ENCODE measurements at places on chromosomes 11 and 22.

DNA sequence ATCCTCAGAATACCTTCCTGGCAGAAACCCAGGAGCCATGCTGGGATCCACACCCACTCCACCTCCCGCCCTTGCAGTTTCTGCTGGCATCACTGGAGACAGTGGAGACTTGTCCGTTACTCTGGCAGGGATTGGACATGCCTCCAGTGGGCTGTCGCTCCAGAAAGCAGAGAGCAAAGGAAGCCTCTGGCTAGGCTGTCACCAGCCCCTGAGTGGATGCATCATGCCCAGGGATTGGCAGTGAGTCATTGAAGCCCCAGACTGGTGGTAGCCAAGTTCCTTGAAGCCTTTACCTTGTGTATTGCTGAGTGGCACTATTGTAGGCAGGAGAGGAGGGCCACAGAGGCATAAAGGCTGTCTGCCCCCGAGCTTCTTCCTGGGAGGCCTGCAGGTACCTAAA, 34.8 kb upstream of the E2F8 start:
- no peak for DNase-seq

DNA sequence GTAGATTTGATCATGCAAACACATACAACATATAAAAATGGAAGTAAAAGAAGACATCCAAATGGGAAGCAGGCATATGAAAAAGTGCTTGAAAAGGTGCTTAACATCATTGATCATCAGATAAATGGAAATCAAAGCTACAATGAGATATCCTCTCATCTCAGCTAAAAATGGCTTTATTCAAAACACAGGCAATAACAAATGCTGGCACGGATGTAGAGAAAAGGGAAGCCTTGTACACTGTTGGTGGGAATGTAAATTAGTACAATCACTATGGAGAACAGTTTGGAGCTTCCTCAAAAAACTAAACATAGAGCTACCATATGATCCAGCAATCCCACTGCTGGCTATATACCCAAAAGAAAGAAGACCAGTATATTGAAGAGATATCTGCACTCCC, 549 bp upstream of the TCN1 start:
- DNase-seq = no peak

DNA sequence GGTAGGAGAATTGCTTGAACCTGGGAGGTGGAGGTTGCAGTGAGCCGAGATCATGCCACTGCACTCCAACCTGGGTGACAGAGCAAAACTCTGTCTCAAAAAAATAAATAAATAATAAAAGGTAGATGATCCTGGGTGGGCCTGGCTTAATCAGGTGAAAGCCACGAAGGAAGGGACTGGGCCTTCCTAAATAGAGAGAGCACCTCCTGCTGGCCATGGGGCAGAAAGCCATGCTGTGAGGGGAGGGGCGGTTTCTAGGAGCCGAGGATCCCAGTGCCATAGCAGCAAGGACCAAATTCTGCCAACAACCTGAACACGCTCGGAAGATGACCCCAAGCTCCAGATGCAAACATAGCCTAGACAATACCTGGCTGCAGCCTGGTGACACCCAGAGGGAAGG, 24.5 kb upstream of the DGKZ start:
- no peak for DNase-seq

DNA sequence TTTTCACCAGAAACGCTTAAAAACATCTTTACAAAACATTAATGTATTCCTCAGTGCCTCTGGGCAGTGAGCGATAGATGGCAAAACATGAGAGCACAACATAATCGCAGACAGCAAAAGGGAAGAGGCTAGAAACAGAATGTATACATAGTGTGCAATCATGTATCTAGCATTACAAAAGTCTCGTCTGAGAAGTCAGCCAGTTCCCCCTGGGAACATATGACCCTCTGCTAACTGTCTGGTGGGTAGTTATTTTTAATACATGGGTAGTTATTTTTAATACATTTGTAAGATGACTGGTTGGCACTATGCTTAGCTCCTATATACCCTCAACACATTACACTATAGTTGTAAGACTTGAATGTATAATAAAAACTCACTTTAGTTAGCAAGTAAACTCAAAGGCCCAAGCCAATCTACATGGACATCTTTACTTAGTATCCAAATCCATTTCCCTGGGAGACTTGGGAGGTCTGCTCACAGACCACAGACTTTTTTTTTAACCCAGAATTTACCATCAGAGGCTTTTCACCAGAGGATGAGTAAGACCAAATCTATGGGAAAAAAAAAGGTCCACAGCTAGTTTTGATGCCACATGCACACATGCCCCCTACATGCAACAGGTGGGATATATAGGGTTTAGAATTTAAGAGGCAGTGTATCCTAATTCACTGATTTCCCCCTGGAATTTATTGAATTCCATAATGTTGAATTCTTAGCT, 71.7 kb downstream of the AMBRA1 start:
- DNase-seq = no peak

DNA sequence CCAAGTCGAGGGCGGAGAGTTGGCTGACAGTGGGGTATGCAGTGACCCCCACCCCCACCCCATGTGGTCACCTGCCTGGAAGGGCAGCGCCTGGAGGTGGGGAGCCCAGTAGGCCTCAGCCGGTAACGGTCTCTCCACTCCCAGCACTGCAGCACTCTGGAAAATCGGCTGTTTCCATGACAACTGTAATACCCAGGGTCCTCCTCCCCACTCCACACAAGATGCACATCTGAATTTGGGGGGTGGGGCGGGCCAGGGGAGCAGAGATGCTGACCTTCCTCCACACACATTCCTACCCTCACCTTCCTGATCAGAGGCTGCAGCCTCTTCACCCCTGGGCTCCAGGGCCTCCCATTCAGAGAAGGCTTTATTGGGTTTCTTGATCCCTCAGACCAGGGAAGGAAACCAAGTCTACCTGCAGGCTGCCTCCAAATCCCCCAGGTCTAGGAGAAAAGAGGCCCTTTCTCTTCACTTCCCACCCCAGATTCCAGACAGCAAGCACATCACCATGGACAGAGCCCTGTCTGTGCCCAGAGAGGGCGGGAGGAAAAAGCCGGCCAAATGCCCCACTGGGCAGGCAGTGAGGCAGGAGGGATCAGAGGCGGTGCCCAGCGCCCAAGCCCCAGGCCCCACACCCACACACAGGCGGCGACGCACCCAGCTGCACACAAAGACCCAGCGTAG, 46.5 kb downstream of the SLC22A12 start:
- DNase-seq = no peak

DNA sequence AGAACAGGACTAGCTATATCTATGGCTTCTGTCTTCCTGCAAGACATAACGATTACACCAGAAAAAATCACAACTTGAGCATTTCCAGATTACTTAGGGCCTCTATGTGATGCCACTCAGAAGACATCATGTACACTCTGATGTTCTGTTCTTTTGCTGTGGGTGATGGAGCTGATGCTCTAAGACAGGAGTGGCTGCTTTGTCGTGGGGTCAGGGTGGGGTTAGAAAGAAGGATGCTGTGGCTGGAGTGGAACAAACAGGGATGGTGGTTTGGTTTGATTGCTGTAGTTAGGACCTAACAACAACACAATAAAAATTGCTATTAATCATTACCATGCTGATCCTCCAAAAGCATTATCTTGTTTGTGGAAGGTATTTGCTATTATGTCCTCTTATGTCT, 120.3 kb upstream of the ARHGAP20 start:
- DNase-seq = no peak

GRCh38 chr11:79939111-79939510, 498.3 kb upstream of the TENM4 start:
- no peak for DNase-seq

- no peak for DNase-seq
Observed at GRCh38 chr22:19138217-19139000, 6.0 kb downstream of the ESS2 start.

- no peak for DNase-seq
Observed at GRCh38 chr11:748007-748359, 719 bp downstream of the TALDO1 start.

DNA sequence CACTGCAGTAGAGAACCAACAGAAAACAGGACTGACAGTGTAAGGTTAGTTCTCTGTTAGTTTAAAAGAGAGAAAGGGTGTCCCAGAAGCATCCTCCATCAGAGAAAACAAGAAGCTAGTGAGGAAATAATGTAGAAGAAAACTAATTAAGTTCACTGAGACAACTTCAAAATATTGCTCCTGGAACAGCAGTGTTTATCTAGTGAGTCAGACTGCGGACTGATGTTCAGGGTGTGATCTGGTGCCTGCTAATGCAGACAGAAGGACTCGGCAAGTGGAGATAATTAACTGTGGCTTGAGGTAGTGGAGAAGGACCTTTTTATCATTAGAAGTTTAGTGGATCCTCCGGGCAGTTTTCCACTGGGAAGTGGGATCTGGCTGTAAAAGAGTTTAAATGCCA, 55.4 kb downstream of the CDON start:
- DNase-seq = no peak

GRCh38 chr11:134032501-134033091, 36.3 kb upstream of the JAM3 start:
- DNase-seq = no peak

DNA sequence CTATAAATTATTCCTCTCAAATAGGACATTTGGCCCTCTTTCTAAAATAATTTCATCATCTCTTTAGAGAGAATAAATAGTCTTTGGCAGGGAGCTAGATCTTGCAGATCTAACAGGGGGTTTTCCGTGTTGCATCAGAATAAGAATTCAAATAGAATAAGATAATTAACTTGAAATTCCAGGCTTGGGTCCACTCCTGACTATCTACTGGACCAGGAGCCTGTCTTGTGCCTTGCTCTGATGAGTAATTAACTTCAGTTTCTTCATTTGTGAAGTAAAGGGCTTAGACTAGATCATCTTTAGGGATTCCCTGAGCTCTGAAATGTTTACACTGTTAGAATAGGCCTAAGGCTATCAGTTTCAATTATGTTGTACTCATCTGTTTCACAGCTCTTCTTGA, 23.5 kb upstream of the TMEM123 start:
- DNase-seq = no peak

- DNase-seq = no peak
Observed at GRCh38 chr11:47863898-47864430, 15.8 kb upstream of the NUP160 start.

- DNase-seq = no peak
Observed at GRCh38 chr11:65887723-65888162, 528 bp downstream of the FIBP start.

GRCh38 chr22:24482575-24482974, 12.6 kb upstream of the UPB1 start:
- no peak for DNase-seq

DNA sequence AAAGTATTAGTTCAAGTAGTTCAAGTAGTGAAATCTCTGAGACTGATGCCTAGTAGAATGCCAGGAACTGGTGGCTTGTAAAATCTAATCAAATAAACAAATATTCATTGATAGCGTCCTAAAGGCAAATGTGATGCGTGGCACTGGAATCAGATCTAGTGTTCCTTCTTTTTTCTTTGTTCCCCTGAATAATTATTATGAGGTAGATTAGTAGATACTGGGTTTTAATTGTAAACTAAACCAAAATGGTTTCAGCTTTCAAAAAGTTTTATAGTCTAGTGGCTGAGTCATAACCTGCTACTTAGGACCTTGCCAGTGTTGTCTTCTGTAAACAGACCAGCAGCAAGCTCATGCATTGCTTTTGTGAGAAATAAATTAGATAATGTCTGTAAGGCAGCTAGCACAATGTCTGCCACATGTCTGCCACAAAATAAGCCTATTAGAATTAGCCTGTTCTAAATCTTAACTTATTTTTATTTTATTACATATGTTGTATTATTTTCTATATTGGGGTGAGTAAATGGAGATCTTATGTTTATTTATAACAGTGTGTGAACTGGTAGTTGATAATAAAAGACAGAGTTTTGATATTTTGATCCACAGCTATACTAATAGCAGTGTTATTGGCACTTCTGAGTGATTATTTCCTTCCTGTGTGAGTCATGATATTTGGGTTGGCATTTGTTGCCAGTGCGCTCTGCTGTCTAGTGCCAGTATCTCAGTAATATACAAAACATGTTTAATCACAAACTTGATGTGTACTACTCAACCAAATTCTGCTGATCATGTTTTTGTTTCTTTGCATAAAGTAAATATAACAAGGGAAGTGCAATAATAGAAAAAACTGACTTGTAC, 135.7 kb downstream of the TMEM135 start:
- no peak for DNase-seq

DNA sequence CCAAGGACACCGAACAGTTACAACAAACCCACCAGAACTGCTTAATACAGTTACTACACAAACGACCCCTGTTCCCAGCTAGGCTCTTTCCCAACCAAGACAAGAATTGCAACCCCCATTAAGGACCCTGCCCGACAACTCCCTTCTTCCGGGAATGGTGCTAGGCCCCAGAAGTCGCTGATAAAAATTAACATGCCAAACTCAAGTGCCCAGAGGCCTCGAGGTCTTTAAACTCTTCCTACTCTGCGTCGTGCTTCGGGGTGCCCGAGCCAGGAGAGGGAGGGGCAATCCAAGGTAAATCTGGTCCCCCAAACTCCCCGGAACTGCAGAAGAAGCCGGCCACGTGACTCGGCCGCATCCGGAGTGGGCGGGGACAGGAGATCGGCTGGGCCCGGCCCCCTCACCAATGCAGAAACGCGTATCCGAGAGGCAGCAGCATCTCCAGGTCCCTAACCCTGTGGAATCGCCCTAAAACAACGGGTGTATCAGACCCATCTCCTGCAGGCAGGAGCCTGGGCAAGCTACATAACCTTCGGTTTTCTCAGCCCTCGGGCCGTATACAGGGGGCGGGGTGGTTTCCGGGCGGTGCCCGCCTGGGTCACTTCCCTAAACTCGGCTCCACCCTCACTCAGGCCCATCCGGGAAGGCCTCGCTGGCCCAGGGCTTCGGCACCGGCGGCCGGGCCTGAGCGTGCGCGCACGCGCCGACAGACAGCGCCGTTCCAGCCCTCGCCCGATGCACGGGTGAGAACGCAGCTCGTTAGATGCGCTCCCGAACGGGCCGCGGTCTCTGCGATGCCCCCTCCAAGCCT, 1.1 kb downstream of the CFL1 start:
- peak; percentile 76 for DNase-seq

Measured in stimulated activated CD8-positive, alpha-beta memory T cell treated with anti-CD3 and anti-CD28 coated beads, Interleukin-2, amount 100 ng/mL, for 48 hours (primary cell).